ENCODE measurements at places on chromosomes 12 and 14.

DNA sequence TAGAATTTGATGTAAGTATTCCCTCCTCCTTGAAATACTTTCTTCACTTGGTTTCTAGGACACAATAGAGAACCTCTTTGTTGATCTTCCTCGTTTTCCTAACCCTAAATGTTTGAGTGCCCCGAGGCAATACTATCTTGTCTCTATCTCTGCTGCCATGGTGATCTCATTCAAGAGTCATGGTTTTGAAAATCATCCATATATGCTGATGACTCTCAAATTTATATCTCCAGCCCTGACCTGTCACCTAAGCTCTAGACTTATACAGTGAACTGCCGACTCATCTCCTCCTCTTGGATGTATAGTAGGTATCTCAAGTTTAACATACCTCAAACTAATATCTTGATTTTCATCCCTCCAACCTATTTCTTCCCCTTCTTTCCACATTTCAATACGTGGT is 71.4 kb downstream of the RIC8B start:
- no peak for DNase-seq

GRCh38 chr12:84638811-84639368 is 273.7 kb downstream of the SLC6A15 start:
- no peak for DNase-seq

GRCh38 chr12:3795492-3796133 is 42.7 kb upstream of the CRACR2A start:
- no peak for DNase-seq

- DNase-seq, result no peak
These were observed 196.9 kb upstream of the PWP1 start for GRCh38 chr12:107488666-107489065.

- DNase-seq, result no peak
These were observed 11.2 kb upstream of the HOXC13 start for GRCh38 chr12:53927220-53928029.

Measured in GOT3 (cell line).